Upper lobe of right lung (tissue), 1 donor: ENCODE measurements at places on chromosomes 1 and 21. TPM values are rescaled to one million over a fixed set of nuclear protein-coding genes. Genes with fewer than 3 reads are reported as not detected.

The ZNF648 gene
- not detected for total RNA-seq

The SH2D2A gene
- 3.8 TPM for total RNA-seq

The MYOC gene
- total RNA-seq = 0.69 TPM

The RIPK4 gene
- total RNA-seq = 10.9 TPM

The TMCC2 gene
- total RNA-seq = 4.8 TPM

The MX2 gene
- total RNA-seq = 23.0 TPM

The CHRNB2 gene
- total RNA-seq = not detected

The LHX4 gene
- not detected for total RNA-seq

The PLPP3 gene
- 124 TPM for total RNA-seq

The CR2 gene
- 0.12 TPM for total RNA-seq

The RNF207 gene
- total RNA-seq = 12.7 TPM

The CD1E gene
- 3.8 TPM for total RNA-seq

The CASP9 gene
- 11.7 TPM for total RNA-seq

The KRTAP19-3 gene
- not detected for total RNA-seq

The LIPI gene
- total RNA-seq = not detected

The UFC1 gene
- 84.4 TPM for total RNA-seq

The DDAH1 gene
- total RNA-seq = 51.3 TPM
